ENCODE measurements at places on chromosomes 1 and 21.

DNA sequence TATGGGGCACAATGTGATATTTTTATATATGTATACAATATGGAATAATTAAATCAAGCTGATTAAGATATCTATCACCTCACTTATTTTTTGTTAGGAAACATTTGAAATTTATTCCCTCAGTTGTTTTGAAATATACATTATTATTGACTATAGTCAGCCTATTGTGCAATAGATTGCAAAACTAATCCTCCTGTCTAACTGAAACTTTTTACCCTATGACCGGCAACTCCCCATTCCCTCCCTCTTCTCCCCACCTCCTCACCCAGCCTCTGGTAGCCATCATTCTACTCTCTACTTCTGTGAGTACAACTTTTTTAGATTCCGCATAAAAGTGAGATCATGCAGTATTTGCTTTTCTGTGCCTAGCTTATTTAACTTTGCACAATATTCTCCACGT is 117.7 kb upstream of the SGIP1 start:
- DNase-seq = no peak

- DNase-seq = no peak
Observed at GRCh38 chr1:111976332-111976731, 13.1 kb downstream of the KCND3 start.

- DNase-seq = no peak
Observed at GRCh38 chr1:226916497-226916896, 23.6 kb upstream of the COQ8A start.

DNA sequence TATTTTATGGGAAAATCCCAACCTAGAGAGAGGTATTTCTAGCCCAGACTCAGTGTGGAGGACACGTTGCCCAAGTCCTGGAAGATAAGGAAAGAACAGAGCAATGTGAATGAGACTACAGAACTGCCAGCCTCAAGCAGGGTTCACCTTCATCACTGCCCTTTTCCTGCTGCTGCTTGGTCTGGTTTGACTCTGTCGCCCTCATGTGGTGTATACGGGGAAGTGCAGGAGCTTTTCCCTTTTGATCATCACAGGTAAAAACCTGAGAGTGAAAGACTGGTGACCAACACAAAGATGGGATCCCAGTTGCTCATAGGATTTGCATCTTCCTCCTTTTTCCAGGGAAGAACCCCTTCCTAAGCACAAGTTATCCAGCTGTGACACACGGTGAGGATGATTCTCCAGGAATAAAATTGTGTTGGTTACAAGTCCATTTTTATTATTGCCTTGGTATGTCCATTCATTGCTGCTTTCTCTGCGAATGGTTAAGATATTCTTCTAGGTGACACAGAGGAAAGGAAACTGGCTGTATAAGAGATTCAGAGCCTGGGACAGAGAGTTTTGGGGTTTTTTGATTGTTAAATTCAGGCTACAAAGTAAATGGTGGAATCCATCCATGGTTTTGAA is 89.5 kb upstream of the CD53 start:
- DNase-seq = peak; percentile 82

DNA sequence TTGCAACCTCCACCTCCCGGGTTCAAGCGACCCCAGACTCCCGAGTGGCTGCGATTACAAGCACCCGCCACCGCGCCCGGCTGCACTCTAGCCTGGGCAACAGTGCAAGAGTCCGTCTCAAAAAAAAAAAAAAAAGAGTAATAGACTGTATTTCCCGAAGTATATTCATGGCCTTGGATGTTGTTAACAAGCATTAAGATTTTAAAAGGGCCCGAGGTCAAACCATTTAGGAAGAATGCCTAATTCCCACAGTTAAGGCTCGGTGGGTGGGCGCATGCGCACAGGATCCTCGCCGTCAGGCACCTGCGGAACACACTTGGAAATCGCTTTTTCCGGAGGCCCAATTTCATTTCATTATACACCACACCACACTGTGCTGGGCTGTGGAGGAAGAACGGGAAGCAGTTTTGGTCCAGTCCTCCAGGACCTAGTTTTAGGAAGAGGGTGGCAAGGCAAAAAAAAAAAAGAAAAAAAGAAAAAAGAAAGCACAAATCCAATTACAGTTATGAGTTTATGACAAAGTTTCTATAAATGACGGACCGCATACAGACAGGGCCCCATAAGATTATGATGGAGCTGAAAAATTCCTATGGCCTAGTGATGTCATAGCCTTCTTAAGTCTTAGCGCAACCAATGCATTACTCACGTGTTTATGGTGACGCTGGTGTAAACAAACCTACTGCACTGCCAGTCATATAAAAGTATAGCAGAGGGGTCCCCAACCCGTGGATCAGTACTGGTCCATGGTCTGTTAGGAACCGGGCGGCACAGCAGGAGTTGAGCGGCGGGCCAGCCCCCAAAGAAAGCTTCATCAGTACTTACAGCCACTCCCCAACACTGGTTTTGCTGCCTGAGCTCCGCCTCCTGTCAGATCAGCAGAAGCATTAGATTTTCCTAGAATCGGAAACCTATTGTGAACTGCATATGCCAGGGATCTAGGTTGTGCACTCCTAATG is 38.2 kb downstream of the H3-3A start:
- peak; percentile 66 for DNase-seq

- no peak for DNase-seq
Observed at GRCh38 chr1:208506812-208507211, 262.6 kb upstream of the PLXNA2 start.

GRCh38 chr1:156262461-156263287 is 14.8 kb upstream of the PAQR6 start:
- DNase-seq = no peak

DNA sequence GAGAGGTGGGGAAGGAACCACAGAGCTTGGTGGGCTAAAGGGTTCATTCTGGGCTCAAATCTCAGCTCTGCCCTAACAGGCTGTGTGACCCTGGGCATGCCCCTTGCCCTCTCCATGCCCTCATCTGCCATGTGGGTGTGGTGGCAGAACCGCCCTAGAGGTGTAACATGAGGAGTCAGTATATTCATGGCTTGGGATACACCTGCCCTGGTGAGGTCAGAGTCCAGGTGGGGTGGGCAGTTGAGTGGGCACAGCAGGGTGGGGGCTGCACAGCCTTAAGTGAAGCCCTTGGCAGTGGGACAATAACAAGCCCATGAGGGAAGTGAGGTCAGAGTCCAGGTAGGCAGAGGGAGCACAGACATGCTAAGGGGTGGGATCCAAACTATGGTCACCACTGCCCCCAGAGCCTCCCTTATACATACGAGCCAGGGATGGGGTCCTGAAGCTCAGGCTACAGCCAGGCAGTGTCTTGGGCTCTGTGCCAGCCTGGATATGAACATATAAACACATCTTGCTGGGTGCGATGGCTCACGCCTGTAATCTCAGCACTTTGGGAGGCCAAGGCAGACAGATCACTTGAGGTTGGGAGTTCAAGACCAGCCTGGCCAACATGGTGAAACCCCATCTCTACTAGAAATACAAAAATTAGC is 59.0 kb upstream of the EFHD2 start:
- no peak for DNase-seq

DNA sequence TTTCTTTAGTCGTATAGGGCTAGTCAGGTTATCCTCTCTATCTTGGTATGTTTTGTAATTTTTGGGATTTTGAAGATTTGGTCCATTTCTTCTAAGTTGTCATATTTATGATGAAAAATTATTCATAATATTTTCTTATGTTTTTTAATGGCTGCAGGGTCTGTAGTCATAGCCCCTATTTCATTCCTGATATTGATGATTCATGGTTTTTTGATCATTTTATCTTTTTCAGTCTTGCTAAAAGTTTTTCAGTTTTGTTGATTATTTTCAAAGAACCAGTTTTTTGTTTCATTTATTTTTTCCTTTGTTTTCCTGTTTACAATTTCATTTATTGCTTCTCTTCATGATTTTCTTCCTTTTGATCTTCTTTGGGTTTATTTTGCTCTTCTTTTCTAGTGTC is 50.2 kb downstream of the DIRAS3 start:
- no peak for DNase-seq

- no peak for DNase-seq
Observed at GRCh38 chr1:42266253-42267135, 68.5 kb downstream of the FOXJ3 start.

GRCh38 chr1:179217943-179218507 is 11.5 kb downstream of the ABL2 start:
- no peak for DNase-seq

DNA sequence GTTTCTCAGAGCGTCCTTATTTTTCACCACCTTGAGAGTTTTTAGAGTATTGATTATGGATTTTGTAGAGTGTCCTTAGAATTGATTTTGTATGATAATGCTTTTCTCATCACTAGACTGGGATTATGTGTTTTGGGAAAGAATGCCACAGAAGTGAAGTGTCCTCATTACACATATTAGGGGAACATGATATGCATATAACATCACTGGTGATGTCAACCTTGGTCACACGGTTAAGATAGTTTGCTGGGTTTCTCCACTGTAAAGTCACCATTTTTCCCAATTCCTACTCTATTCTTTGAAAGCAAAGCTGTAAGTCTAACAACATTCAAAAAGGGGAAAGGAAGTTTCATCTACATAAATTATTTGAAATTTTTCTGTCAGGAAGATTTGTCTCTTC is 39.6 kb upstream of the PALMD start:
- no peak for DNase-seq

DNA sequence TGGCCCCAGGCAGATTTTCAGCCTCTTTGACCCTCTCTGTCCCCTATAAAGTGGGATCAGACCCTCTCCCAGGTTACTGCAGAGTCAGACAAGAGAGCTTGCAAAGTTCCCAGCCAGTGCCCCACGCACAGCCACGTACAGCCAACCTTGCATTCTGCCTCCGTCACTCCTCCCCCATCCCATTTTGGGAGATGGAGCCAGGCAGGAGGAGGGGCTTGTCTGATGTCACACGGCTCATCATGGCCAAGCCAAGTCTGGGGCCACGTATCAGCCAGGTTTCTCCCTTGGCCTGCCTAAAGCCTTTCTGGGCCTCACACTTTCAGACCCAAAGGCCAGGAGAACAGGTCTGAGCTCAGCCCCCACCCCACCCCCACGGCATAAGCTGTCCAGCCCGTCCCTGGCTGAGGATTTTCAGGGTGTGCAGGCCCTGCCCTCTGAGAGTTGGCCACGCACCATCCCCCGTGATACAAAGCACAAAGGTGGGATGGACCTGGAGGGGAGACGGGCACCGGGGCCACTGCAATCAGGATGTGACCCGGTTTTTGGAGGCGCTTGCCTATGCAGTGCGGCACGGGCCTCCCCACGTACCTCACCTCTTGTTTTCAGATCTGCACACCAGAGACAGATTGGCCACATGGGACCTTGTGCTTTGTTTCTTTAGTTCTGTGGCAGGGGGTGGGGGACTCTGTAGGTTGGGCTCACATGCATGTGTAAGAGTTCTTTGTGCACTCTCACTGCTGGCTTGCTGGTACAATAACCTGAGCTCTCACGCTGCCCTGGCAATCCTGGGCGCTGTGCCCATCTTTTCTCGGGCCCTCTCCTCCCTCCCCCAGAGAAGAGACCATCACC is 47.6 kb downstream of the TRIM11 start:
- DNase-seq = no peak

DNA sequence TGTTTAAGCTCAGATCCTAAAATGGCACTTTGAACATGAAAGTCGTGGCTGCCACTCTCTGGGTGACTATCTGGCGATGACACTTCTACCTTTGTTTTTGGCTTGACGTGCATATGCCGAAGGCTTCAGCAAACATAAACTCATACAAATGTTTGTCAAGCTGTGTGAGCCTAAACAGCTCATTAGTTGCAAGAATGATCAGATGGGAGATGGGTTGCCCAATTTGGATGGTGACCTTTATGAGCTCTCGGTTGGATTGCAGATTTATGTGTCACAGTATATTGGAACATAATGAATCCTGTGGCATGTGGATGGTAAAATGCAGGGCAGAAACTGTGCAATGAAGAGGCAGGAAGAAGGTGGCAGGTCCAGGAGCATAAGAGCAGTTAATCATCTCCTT is 229.3 kb downstream of the DISC1 start:
- DNase-seq = no peak

DNA sequence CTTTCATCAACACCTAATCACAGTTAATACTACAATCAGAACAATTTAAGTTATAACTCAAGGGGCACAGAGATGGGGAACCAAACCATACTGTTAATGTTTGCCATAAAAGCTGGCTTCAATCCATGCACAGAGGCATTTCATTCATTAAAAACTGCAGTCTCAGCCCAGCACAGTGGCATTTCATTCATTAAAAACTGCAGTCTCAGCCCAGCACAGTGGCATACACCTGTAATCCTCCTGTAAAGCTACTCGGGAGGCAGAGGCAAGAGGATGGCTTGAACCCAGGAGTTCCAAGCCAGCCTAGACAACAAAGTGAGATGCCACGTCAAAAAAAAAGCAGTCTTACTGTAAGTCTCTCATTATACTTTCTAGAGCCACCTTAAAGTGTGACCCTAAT is 29.2 kb downstream of the ARID4B start:
- no peak for DNase-seq

GRCh38 chr1:11482701-11483479 is 3.9 kb downstream of the DISP3 start:
- DNase-seq = no peak

- no peak for DNase-seq
Observed at GRCh38 chr1:101065575-101065974, 40.0 kb upstream of the DPH5 start.

- peak; percentile 75 for DNase-seq
Observed at GRCh38 chr1:63073309-63074306, 248.8 kb upstream of the FOXD3 start.

DNA sequence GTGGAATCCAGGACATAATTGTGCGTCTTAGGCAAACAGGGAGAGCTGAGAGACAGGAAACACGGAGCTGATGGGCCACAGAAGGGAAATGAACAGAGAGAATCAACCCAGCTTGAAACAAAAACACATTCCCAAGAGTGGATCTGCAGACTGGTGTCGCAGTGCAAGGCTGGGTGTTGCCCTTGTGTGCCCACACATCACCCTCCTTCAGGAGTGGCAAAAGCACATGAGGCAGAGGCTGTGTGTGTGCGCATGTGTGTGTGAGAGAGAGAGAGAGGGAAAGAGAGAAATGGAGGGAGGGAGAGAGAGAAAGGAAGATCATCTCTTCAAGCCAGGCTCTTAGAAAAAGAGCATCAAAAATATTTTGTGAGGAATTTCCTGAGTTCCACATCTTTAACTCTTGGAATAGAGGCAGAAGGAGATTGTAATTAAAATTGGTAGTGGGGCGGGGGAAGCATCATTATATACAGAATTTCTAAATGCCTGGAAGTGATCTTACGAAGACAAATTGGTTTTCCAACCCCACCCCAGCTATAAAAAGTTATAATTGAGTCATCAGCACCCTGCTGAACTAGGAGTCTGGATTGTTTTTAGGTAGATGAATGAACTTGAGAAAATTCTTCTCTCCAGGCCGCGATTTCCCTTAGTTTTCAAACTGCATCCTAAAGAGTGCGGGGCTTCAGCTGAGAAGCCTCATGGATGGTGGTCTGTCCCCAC is 480.7 kb downstream of the NPHP4 start:
- no peak for DNase-seq

- peak; percentile 80 for DNase-seq
Observed at GRCh38 chr1:205542367-205542766, 37.9 kb downstream of the CDK18 start.

- no peak for DNase-seq
Observed at GRCh38 chr1:21724098-21724497, 54.9 kb upstream of the RAP1GAP start.

DNA sequence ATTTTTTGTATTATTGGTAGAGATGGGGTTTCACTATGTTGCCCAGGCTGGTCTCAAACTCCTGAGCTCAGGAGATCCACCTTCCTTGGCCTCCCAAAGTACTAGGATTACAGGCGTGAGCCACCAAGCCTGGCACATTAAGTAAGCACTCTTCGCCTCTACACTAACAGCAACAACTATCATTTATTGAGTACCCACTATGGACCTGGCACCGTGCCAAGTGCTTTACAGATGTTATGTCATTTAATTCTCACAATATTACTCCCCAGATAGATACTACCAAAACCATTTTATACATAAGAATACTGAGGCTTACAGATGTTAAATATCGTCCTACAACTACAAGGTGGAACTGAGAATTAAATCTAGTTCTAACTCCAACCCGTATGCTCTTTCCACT is 50.1 kb downstream of the TUT4 start:
- DNase-seq = peak; percentile 36

Measured in NCI-H82 (cell line).